Smooth muscle cell of trachea (primary cell): ENCODE measurements at places on chromosomes 3 and 15. TPM values are rescaled to one million over a fixed set of nuclear protein-coding genes. Genes with fewer than 3 reads are reported as not detected.

ACAN gene
- total RNA-seq = under 0.01 and 3.6 TPM in 2 replicates

ASB14 gene
- total RNA-seq = not detected in 2 replicates

GOLGA6D gene
- 0.17 TPM in 1 of 2 replicates, not detected in the other for total RNA-seq

BCL2A1 gene
- 6.5 and 11.4 TPM in 2 replicates for total RNA-seq

CYP19A1 gene
- total RNA-seq = 5.1 and 8.3 TPM in 2 replicates

IQCF5 gene
- total RNA-seq = not detected in 2 replicates
